AG09309 (cell line): ENCODE measurements at places on chromosomes 6 and 20.

DNA sequence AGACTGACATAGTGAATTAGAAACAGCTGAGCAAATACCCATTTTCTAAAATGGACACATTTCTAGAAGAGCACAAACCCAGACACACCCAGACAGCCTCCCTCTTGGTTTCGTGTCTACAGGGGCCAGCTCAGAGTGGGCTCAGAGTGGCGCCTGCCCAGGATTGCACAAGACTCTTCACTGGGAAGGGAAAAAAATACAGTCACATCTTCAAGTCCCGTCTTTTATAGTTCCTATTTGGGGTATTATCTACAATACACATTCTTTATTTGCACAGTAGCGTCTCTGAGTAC is 246.1 kb upstream of the AFDN start:
- no peak for DNase-seq

DNA sequence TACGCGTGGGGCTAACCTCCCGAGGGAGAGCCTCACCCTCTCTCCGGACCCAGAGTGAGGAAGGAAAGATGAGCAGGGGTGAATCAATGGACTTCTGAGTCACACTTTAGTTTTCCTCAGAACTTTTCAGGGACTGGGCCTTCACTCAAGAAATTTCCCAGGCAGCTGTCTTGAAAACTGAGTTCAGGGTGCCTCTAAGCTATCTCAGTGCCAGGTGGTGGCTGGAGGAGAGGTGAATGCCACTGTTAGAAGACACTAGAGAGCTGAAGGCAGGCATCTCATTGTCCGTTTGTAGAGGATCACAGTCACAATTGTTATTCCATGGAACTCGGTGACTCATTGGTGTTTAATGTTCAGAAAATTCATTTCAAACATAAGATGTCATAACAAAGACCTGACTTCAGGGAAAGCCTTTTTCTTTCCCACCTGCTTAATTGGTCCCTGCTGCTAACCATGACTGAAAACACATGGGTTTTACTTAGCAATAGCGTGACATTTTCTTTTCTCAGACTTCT is 5.3 kb upstream of the SERPINB6 start:
- no peak for DNase-seq

DNA sequence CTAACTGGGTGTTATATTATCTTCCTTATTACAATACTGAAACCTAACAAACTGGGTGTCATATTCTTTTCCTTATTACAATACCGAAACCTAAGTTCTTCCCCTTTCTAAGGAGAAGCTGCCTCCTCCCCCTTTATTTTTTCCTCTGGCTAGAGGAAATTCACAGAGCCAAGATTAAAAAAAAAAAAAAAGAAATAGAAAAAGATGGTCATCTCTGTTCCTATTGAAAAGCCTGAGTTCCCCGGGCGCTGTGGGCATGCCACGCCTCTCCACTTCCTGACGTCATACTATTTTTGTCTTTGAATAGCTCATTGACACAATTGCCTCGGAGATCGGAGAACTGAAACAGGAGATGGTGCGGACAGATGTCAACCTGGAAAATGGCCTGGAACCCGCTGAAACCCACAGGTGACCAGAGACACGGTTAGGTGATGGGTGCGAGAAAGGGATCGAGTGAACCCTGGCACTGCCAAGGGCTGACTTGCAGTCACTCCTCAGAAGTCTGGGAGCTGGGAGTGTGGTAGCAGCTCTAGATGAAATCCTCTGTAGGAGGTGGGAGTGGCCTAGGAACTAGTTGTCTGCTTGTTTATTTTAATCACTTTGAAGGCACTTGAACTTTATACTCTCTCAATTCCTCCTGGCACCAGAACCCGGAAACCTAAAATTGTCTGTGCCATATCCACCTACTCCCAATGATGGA is 82.2 kb upstream of the NAA20 start:
- DNase-seq = no peak

- DNase-seq = no peak
Observed at GRCh38 chr6:108518714-108519576, 41.8 kb upstream of the FOXO3 start.

GRCh38 chr20:40606237-40606636 is 82.8 kb downstream of the MAFB start:
- no peak for DNase-seq

DNA sequence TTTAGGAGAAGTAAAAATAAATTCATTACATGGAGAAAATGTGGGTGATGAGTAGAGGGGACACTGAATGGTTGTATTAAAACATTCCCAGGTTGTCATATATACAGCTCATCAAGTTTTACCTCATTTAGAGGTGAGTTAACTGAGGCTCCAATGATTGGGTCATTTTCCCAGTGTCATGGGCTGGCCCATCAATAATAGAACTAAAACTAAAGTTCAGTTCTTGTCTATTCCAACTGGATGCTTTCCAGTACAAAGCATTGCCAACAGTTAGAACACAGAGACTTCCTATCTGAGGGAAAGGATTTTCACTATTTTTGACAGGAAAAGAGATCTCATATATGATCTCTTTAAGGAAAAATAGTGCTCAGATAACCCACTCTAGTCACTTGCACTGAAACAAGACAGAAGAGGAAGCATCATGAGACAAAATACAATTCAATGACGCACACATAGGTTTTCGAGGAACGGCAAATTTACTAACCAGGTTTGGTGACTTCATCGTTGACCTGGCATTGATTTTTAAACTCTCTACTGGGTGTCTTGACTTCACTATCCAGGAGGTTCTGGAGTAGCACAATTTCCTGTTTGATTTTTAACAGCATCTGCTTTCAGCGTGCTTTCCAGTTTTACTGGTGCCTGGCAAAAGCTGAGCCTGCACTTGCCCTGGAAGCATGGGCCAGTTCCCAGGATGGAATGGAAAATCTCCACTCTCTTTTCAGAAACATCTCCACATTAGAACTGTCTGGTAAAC is 195.5 kb upstream of the FBXL4 start:
- DNase-seq = no peak

- no peak for DNase-seq
Observed at GRCh38 chr20:5078399-5078958, 41.3 kb downstream of the PCNA start.

GRCh38 chr6:137651591-137652335 is 157.6 kb upstream of the OLIG3 start:
- no peak for DNase-seq

DNA sequence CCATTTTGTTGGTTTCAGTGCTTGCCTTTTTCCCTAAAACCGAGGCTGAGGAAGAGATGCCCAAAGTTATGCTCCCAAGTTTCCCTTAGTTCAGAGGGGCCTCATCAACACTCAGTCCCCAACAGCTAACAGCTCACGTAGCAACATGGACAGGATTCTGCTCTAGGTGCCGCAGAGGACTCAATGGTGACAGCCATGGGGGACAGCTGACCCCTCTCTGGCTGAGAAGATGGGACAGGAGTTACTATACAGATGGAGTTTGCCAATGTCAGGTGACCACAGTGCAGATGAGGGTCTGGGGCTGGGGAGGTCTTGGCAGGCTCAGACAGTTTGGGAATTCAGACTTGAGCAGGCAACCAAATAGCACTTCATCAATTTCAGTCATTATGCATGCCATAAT is 67.3 kb downstream of the NPEPL1 start:
- no peak for DNase-seq

DNA sequence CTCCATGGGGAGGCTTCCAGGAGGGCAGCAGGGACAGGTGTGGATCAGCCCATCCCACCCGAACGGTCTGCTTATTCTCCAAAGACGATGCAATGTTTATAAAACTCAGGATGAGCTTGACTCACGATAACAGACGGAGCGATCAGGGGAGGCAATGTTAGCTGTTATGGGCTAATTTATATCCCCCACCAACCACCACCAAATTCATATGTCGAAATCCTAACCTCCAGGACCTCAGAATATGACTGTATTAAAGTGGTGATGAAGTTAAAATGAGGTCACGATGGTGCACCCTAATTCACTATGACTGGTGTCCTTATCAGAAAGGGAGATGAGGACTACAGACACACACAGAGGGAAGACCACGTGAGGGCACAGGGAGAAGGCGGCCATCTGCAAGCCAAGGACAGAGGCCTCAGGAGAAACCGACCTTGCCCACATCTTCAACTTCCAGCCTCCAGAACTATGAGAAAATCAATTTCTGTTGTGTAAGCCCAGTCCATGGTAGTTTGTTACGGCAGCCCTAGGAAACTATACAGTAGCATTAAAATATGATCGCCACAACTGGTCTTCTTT is 7.0 kb downstream of the ADTRP start:
- no peak for DNase-seq

DNA sequence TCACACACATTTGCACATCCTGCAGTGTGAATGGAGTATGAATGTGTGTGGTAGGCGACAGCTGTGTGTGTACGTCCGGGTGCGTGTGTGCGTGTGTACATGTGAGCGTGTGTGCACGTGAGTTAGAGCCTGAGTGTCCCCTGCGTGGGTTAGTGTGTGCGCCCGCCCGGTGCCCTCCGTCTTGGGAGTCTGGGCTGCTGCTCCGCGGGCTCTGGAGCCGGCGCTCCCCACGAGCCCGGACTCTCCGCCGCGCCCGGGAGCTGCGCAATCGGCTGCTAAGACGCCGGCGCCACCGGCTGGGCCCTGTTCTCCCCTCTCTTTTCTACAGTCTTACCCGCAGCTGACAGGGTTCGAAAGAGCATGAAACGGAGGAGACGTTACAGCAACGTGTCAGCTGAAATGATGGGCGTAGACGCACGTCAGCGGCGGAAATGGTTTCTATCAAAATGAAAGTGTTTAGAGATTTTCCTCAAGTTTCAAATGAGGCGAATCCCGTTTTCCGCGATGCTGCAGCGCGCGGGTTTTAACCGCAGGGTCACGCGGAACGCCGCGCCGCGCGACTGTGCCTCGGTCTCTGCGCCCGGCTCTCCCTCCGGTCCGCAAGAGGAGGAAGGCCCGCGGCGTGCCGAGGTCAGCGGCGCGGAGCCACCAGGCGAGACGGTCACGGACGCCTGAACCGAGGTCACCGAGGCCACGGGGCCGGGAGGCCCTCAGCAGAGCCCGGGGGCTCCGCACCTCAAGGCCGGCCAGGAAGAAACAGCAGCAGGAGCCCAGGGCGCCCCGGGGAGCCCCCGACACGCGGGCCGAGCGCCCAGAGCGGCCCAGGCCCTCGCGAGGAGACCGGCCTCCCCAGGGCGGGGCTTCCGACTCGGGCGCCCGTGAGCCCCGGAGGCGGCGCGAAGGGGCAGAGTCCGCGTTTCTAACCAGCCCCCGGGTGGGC is 95.3 kb upstream of the BHLHE23 start:
- DNase-seq = peak; percentile 1

DNA sequence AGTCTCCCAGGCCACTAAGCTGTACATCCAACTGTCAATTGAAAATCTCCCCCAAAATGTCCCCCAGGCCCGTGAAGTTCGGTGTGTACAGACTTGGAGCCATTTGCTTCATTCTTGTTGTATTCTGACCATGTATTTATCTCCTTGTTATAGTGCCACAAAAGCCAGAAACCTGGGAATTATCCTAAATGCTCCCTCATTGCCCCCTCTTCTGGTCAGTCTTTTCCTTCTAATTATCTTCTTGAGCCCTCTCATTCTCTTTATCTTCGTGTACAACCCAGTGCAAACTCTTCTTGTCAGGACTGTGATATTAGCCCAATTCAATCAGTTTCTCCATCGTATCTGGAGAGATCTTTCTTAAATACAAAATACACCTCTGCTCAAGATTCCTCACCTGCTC is 64.7 kb downstream of the RFX6 start:
- no peak for DNase-seq

DNA sequence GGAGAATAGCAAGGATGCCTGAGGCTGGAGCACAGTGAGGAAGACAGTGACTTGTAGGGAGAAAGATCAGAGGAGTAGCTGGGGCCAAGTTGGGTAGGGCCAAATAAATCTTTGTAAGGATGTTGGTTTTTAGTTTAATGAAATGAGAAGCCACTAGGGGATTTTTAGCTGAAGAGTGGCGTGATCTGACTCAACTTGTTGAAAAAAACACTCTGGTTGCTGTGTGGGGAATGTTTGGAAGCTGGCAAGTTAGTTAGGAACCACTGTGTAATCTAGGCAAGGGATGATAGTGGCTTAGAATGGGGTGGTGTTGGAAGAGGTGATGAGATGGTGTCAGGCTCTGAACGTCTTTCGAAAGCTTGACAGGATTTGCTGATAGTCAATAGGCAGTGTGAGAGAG is 176.1 kb upstream of the HDDC2 start:
- DNase-seq = no peak

- DNase-seq = no peak
Observed at GRCh38 chr20:48040491-48040890, 255.2 kb upstream of the SULF2 start.

- DNase-seq = no peak
Observed at GRCh38 chr20:63089051-63089907, 82.5 kb upstream of the BHLHE23 start.

- DNase-seq = peak; percentile 54
Observed at GRCh38 chr6:15441215-15441868, 195.5 kb downstream of the JARID2 start.

GRCh38 chr6:117533775-117534174 is 51.3 kb downstream of the DCBLD1 start:
- DNase-seq = no peak

DNA sequence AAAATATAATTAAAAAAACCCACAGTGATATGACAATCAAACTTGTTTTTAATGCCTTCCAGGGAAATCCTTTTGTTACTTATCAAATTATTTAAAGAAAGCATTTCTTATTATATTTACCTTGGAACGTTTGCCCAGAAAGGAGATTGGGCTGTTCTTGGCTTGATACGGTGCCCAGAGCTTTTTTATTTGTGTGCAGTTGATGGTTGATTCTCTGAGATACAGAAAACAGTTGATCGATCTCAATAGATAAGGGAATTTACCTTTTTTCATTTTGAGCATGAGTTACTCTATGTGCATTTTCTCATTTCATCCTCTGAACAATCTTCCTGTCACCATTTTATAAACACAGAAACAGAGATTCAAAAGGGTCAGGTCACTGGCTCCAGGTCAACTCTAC is 72.5 kb upstream of the NEDD9 start:
- DNase-seq = no peak

- no peak for DNase-seq
Observed at GRCh38 chr20:58069796-58070663, 158.4 kb downstream of the ANKRD60 start.

DNA sequence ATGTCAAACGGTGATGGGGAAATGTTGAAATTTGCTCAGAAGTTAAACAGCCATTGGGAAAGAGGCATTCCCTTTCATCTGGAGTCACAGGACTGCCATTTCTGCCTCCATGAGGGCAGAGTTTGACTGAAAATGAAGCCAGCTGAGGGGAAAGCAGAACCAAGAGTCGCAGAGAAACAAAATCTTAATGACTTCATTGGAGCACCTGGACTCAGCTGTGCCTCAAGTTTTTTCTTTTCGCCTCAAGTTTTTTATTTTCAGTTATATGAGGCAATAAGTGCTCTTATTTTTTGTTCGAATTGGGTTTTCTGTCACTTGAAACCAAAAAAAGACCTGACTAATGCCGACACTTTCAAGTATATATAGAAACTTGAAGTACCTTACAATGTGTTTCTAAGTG is 161.3 kb downstream of the PKHD1 start:
- no peak for DNase-seq

GRCh38 chr6:26224547-26224912 is 137.3 kb downstream of the HFE start:
- DNase-seq = no peak

GRCh38 chr6:85552652-85553051 is 41.0 kb downstream of the SNX14 start:
- DNase-seq = no peak
